ENCODE measurements at places on chromosomes 16 and 17. TPM values are rescaled to one million over a fixed set of nuclear protein-coding genes. Genes with fewer than 3 reads are reported as not detected.

KRTAP16-1 gene
- total RNA-seq = not detected

CCL5 gene
- 0.58 TPM for total RNA-seq

NACA2 gene
- total RNA-seq = not detected

METRN gene
- total RNA-seq = 14.5 TPM

CCDC78 gene
- 0.74 TPM for total RNA-seq

TRIM72 gene
- 2.5 TPM for total RNA-seq

MYLK3 gene
- total RNA-seq = 3.1 TPM

TUBB3 gene
- total RNA-seq = 28.0 TPM

GGT6 gene
- 13.0 TPM for total RNA-seq

CNTD1 gene
- 0.37 TPM for total RNA-seq

AANAT gene
- not detected for total RNA-seq

PPL gene
- total RNA-seq = 10.1 TPM

DNAAF8 gene
- 1.3 TPM for total RNA-seq

NFAT5 gene
- 100 TPM for total RNA-seq

GDPD3 gene
- 4.6 TPM for total RNA-seq

HBA1 gene
- 472 TPM for total RNA-seq

PRR35 gene
- total RNA-seq = not detected

WNT9B gene
- not detected for total RNA-seq

KRTAP2-3 gene
- total RNA-seq = not detected

ESRP2 gene
- total RNA-seq = 8.4 TPM

RILP gene
- 6.5 TPM for total RNA-seq

ZNF205 gene
- total RNA-seq = 8.9 TPM

ZSWIM7 gene
- total RNA-seq = 18.9 TPM

TNK1 gene
- 1.2 TPM for total RNA-seq

PYDC1 gene
- not detected for total RNA-seq

AGRP gene
- not detected for total RNA-seq

CDH1 gene
- 35.2 TPM for total RNA-seq

SP6 gene
- 2.2 TPM for total RNA-seq

TEX19 gene
- total RNA-seq = not detected

DHRS7C gene
- 1.1 TPM for total RNA-seq

TLCD3A gene
- total RNA-seq = 13.7 TPM

KIF18B gene
- total RNA-seq = 2.5 TPM

SCNN1G gene
- 2.4 TPM for total RNA-seq

KRTAP1-1 gene
- total RNA-seq = not detected

CDH15 gene
- 3.7 TPM for total RNA-seq

CTRL gene
- total RNA-seq = not detected

MBTPS1 gene
- 81.3 TPM for total RNA-seq

HSPB9 gene
- not detected for total RNA-seq

IL21R gene
- 0.53 TPM for total RNA-seq

ST6GALNAC1 gene
- total RNA-seq = 0.42 TPM

MT1F gene
- total RNA-seq = 0.95 TPM

FLYWCH2 gene
- total RNA-seq = 15.6 TPM
